K562 (cell line): ENCODE measurements at places on chromosomes 1 and 21. TPM values are rescaled to one million over a fixed set of nuclear protein-coding genes. Genes with fewer than 3 reads are reported as not detected.

CD53 gene
- total RNA-seq, result 68.2 and 79.5 TPM in 2 replicates

NPHS2 gene
- total RNA-seq, result not detected in 2 replicates

SLAMF8 gene
- not detected in 2 replicates for total RNA-seq

TMEM125 gene
- total RNA-seq, result 0.45 TPM in 1 of 2 replicates, not detected in the other

TMPRSS3 gene
- total RNA-seq, result not detected in 2 replicates

GRCh38 chr1:241918879-241919278 lies 38.7 kb upstream of the BECN2 start:
- H3K36me3 ChIP-seq, result no peaks in the 10 kb centered on the region
- H3K27me3 ChIP-seq, result peaks cover 17% of the 10 kb centered on the region; the same call in 2 of the 3 replicates
- peaks cover 3% of the 10 kb centered on the region for H3K4me1 ChIP-seq
- no peak overlapping the region for H3K27ac ChIP-seq
- no peak for DNase-seq
- H3K4me3 ChIP-seq, result no peak overlapping the region

GRCh38 chr1:154748405-154748775 lies 121.7 kb downstream of the KCNN3 start:
- DNase-seq, result no peak
- no peaks in the 10 kb centered on the region for H3K36me3 ChIP-seq
- H3K4me1 ChIP-seq, result no peaks in the 10 kb centered on the region
- H3K27ac ChIP-seq, result no peak overlapping the region

DNA sequence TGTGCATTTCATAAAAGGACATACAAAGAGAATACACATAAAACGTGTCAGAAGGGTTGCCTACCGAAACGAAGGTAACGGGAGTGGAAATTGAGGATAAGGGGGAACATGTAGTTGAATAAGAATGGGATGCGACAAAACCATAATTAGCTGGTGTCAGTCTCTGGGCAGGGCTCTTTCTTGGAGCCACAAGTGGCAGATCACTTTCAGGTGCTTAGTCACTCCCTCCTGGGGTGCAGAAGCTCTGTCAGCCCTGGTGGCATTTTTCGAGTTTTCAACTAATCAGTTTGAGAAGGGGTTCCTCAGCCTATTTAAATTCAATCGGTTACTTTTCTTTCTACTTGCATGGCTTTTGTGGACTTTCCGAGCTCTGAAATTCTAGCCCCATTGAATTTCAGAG lies 133.9 kb upstream of the IGSF21 start:
- H3K4me3 ChIP-seq, result no peak overlapping the region
- H3K27ac ChIP-seq, result no peak overlapping the region
- DNase-seq, result no peak

DNA sequence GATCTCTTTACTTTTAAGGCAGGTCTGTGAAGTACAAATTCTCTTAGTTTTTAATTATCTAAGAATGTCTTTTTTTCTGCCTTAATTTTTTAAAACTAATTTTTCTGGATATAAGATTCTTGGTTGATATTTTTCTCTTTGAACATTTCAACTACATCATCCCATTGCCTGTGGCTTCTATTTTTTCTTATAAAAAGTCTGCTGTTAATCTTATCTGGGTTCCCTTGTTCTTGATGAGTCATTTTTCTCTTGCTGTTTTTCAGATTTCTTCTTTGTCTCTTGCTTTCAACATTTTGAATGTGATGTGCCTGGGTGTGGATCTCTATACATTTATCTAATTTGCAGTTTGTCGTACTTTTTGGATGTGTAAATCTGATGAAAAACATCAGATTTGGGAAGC lies 525.2 kb upstream of the PBX1 start:
- H3K36me3 ChIP-seq, result no peaks in the 10 kb centered on the region
- DNase-seq, result no peak
- no peaks in the 10 kb centered on the region for H3K4me1 ChIP-seq
- H3K27me3 ChIP-seq, result no peaks in the 10 kb centered on the region
- no peak overlapping the region for H3K27ac ChIP-seq
